ENCODE measurements at places on chromosomes 5 and 9.

DNA sequence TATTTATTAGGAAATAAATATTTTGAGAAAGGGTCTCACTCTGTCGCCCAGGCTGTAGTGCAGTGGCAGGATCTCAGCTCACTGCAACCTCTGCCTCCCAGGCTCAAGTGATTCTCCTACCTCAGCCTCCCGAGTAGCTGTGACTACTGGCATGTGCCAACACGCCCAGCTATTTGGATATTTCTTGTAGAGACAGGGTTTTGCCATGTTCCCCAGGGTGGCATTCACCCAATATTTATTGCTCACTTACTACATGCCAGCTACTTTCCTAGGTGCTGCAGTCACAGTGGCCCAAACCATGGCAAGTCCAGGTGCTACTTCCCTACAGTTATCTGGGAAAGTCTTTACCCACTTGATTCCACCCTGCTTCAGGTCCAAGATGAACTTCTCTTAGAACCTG lies 8.3 kb upstream of the MED7 start:
- DNase-seq = no peak

GRCh38 chr5:95222836-95223235 lies 62.1 kb downstream of the MCTP1 start:
- no peak for DNase-seq

DNA sequence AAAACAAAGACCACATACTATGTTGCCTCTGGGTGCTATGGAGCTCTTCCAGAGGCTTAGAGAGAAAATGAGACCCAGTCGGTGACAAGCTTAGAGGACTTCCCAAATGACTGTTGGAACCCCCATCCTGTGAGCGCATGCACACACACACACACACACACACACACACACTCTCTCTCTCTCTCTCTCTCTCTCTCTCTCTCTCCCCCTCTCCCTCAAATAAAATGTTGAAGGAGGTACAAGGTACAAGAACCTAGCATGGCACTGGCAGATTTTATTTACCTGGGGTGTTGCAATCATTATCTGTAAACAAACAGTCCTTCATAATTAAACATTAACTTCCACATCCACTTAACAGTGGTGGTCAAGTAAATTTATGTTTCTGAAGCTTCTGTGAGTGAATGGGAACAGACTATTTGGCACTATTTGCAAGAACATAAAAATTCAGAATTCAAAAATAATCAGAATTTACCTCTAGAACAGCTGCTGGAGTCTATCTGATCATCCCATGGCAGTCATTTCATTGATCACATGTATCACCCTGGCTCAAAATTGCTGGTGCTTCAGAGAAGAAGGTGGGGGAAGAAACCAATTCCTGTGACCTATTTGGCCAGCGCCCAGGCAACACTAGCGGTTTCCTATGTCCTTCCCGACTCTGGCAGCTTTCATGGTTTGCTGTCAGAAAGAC lies 24.9 kb downstream of the TRPM3 start:
- peak; percentile 9 for DNase-seq

DNA sequence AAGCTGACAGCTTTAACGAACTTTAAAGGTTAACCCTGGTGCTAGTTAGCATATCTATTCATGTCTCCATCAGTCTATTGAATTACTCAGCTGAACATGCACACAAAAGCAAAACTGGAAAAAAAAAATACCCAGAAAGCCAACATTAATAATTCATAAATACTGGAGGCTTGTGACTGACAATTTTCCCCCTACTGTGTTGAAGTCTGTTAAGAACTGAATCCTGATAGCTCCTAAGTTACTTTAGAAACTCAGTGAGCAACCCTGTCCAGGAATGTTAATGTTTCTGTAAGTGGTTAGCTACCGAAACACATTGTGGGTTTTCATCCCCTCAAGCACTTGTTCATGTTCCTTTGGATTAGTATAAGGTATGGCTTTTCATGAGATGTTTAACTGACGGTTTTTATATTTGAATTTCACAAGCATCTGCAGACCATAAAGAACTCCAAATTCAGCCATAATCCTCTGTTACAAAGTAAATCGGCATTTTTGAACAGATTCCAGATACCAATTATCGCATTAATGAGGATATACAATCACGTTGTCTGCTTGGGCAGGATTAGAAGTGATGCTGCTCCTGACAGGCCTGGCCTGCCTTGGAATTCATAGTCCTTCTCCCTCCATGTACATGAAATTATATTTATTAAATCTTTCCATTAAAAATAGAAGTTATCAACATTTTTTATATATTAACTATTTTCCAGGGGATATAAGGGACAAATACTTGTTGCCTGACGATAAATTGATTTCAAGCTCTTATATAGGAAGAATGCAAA lies 331.2 kb downstream of the TLE4 start:
- DNase-seq = no peak

GRCh38 chr9:76352026-76352620 lies 42.1 kb downstream of the RFK start:
- no peak for DNase-seq

DNA sequence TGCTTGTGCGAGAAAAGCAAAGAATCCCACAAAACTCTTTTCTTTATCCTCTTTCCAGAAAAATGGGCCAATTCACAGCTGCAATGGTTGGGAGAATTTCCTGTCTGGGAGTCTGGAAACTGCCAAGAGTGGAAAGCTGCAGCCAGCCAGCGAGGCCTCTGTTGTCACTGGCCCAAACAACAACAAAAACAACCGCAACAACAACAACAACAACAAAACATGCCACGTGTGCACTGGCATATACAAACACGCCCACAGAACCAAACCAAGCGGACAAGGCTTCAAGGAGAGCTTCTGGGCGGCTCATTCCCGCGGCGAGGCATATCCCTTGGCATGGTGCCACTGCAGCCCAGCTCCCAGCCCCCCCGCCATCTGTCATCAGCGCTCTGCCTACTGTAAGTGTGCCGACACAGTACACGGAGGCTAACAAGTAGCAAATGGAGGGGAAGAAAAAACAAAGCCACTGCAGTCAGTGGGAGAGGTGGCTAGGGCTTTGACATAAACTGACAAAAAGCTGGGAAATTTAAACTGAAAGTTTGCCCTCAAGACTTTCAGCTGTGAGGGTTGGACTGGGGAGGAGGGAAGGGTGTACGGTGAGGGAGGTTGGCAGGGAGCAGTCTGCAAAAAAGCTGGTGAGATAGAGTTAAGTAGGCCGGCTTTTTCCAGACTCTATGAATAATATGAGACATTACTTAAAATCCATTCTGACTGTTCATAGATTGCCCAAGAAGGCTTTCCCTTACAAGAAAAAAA lies 165.0 kb upstream of the ZNF462 start:
- no peak for DNase-seq

DNA sequence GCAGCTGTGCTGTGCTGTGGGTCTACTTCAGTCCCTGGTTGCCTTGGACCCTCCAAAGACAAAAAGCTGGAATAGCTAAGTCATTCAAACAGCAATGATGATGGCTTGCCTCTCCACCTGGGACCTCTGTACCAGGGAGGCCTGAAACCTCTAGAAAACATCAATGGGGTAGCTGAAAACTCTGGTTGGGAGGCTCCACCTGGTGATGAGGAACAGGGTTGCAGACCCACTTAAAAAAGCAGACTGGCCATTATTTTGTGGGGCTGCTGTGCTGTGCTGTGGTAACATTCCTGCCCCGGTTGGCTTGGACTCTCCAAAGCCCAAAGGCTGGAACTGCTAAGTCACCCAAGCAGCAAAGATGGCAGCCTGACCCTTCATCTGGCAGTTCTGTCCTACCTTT lies 839.3 kb upstream of the ARRDC3 start:
- DNase-seq = no peak

GRCh38 chr5:17218353-17219005 lies 1.0 kb downstream of the BASP1 start:
- peak; percentile 26 for DNase-seq

- no peak for DNase-seq
These were observed 47.7 kb downstream of the CFAP77 start for GRCh38 chr9:132457504-132458236.

DNA sequence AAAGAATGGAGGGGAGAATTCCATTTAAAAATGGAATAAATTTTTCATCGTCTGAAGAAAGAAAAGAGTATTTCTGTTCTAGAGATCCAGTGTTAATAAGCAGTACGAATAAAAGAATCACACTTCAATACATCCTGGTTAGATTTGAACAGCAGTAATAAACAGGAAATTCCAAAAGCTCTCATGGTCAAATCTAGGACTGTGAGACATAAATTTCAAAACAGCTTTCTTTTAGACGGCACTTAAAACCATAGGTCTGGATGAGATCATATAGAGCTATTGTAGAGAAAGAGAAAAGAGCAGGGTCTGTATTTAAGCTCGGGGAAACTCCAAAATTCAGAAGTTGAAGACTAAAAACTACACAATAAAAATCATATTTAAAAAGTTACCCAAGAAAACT lies 1006.9 kb upstream of the CTNND2 start:
- DNase-seq = no peak

DNA sequence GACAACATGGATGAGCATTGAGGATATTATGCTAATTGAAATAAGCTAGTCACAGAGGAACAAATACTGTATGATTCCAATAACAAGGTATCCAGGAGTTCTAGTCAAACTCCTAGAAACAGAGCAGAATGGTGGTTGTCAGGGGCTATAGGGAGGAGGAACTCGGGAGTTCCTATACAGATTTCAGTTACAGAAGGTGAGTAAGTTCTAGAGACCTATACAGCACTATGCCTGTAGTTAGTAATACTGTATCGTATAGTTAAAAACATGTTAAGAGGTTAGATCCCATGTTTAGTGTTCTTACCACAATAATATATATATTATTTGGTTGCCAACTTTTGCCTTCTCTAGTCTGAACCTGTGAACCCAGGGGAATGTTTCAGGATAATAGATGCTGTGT lies 7.9 kb upstream of the OXCT1 start:
- DNase-seq = no peak

GRCh38 chr9:125629446-125629845 lies 77.6 kb downstream of the MAPKAP1 start:
- no peak for DNase-seq

- DNase-seq = no peak
These were observed 13.1 kb downstream of the PSD2 start for GRCh38 chr5:139808481-139809330.

DNA sequence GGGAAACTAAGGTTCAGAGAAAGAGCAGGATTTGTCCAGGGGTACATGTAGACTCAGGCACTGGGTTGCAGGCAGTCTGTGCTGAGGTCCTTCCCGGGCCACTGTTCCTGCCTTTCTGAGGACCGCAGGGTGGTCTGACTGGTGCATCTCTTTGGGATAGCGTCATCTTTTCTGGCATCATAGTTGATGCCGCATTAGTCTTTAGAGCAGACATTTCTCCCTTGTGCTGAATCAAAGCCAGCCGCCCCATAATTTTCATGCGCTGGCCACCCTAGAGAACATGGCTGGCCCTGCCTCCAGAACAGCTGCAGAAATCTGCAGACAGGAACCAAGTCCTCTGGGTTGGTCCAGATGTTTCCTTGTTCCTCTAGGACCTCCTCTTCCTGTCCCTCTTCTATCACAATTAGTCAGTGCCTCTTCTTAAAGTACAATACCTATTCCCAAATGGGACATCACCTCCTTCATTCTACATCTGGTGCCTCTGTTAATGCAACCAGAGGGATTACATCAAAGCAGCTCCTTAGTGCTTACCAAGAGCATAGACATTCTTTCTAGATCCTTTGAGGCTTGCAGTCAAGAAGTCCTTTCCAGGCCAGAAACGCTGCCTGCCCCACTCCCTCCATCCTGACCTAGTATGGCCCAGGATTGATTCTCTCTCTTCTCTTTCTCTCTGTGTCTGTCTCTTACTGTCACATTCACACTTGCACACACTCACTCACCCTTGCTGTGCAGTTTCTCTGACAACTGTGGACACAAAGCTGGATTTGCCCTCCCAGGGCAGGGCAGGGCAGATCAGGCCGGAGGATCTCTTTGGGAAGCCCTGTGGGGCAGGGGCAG lies 42.0 kb upstream of the ORM1 start:
- no peak for DNase-seq

GRCh38 chr9:115237385-115237998 lies 119.5 kb upstream of the TNC start:
- no peak for DNase-seq

DNA sequence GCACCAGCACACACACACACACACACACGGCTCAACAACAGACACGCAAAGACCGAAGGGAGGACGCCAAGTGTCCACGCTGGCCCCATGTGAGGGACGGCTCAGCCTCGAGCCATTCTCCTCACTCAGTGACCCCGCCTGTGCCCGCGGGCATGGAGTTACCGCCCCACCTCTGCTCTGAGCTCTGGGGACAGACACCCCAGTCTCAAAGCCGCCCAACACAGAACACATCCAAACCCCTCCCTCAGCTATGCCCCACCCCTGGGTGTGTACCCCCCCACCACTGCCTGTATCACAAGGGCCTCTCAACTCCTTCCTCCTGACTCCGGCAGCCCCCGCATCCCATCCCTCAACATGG lies 81.2 kb downstream of the CAMSAP1 start:
- no peak for DNase-seq

- DNase-seq = no peak
These were observed 1.7 kb upstream of the SSBP2 start for GRCh38 chr5:81752644-81752963.

DNA sequence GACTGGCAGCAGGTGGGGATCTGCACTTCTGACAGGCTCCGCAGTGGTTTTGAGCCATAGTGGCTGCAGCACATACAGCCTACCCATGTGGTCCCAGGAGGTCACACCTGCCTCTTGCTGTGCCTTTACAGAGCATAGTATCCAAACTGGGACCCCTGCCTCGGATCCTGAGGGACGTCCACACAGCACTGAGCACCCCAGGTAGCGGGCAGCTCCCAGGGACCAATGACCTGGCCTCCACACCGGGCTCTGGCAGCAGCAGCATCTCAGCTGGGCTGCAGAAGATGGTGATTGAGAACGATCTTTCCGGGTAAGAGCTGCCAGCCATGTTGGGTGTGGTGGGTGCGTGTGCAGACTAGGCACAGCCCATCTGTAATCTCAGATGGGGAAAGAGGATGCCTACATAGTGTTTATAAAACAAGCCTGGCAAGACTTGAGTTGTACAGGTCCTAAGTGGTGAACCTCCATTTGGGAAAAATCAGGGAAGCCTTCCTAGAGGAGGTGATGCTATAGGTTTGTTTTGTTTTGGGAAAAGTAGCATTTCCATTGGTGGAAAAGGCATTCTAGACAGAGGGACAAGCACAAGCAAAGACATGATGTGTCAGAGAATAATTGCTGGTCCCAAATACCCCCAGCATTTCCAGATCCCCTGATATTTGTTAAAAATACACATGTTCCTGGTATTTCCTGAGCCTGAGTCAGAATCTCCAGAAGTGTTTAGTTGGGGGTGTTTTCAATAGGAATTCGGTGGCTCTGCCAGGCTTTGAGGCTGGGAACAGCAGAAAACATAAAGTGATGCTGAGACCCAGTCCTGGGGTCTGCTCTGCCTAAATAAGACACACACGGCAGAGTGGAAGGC lies 119.2 kb downstream of the DAB2IP start:
- DNase-seq = no peak

- DNase-seq = no peak
These were observed 170.4 kb downstream of the GRIA1 start for GRCh38 chr5:153660919-153661318.
